Forelimb muscle (tissue), 1 donor: ENCODE measurements at places on chromosomes 6 and 20. TPM values are rescaled to one million over a fixed set of nuclear protein-coding genes. Genes with fewer than 3 reads are reported as not detected.

DNA sequence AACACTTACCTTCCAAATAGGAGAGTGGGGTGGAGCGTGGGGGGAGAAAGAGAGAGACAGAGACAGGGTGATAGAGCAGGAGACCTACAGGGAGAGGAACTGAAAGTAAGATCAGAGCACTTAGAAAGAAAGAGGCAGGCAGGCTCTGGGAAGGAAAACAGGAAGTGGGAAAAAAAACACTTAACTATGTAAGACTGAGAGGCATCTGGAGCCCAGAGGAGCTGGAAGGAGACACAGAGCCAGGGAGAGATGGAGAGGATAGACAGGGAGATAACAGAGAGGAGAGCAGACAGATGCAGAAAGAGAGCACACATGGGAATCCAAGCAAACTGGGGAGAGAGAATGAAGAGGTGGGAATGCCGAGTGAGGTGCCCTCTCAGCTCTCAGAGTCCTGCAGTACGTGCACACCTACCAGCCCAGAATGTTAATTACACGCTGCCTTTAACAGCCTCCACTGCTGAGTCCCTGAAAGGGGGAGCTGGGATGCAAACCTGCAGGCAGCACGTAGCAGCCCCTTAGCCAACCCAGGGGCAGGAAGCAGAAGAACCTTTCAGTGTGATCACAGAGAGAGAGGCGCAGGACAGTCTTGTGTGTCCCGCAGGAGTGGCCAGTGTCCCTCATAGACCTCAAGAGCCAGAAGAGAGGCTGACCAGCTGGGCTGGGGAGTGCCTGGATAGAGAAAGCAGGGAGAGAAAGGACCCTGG is 132.7 kb upstream of the LRFN2 start:
- DNase-seq = no peak

DNA sequence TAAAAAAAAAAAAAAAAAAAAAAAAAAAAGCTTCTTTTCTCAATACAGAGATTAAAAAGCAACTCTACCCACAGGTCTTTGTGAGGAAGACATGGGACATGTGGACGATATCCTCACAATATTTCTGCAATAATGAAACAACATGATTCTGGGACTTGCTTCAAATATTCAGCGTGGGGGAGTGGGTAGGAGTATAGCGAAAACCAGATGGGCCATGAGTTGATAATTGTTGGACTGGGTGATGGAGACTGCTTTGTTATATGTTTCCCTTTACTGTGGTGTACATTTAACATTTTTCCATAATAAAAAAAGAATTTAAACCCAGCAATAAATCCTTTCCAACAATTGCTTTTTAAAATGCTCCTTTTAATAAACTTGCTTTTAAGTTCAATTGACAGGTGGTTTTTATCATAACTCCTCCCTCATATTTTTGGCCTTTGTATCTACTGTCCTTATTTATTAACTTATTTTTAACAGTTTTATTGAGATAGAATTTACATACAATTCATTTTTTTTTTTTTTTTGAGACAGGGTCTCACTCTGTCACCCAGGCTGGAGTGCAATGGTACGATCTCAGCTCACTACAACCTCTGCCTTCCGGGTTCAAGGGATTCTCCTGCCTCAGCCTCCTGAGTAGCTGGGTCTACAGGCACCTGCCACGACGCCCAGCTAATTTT is 40.4 kb upstream of the ARFGEF2 start:
- no peak for DNase-seq

Gene FAM217A
- 0.96 TPM for polyA plus RNA-seq

- no peak for DNase-seq
Observed at GRCh38 chr6:128252341-128253176, 267.8 kb downstream of the PTPRK start.

DNA sequence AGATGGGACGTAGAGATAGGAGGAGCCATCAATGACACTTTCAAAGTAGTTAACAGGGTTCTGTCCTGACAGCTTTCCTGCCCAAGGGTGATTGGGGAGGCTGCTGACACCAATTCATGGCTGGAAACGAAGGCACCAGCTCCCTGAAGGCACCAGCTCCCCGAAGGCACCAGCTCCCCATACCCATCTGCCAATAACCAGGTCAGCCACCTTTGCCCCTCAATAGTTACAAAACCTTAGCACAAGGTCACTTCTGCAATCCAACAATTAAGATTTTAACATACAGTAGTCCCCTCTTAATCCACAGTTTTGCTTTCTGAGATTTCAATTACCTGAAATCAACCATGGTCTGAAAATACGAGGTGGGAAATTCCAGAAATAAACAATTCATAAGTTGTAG is 51.7 kb downstream of the ELOVL5 start:
- no peak for DNase-seq

GRCh38 chr6:29933955-29934354 is 8.4 kb upstream of the HLA-A start:
- no peak for DNase-seq

GRCh38 chr6:30100585-30101443 is 12.1 kb downstream of the TRIM31 start:
- no peak for DNase-seq

DNA sequence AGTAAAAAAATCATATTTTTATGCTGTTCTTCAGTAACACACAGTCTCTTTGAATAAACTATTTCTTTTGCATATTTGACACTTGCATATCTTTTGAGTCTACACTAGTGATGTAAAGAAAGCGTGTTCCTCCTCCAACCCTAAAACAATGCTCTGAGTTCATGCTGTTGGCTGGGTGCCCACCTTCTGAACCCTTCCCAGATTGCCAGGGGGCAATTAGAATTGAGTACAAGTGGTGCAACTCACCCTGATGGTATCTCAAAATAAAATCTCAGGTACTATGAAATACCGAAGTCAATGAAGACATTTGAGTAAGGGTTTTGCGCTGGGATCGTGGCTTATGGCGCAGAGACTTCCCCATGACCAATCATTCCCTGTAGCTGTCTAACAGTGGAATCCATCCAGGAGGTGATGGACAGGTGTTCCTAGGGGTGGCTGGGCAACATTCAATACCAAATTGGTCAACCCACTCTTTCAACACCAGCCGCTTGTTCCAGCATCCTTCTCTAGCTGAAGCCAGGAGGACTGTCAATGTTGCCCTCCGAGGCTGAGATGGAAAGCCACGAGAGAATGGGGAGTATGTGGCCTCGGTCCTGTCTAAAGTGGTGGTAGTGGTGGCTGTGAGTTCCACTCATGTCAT is 94.4 kb upstream of the ZNFX1 start:
- no peak for DNase-seq

- no peak for DNase-seq
Observed at GRCh38 chr6:22716721-22717120, 147.4 kb downstream of the HDGFL1 start.

DNA sequence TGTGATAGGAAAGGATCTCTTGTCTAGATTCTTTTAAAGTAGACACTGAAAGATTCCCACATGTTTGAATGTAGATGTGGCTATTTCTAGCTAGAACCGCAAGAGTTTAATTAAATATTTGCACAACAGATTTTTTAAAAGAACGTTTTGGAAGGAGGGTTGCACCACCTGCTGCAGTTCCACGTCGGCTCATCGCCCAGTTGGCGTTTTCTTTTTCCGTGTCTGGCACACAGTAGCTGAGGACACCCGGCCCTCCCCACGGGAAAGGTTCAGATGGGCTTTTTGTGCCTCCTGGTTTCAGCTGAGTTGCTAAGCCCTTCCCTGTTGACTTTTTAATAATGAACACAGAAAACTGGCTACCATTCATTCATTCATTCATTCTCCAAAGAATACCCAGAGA is 41.8 kb upstream of the DOK5 start:
- no peak for DNase-seq
